ENCODE measurements at places on chromosomes 2 and 18.

GRCh38 chr2:163692081-163692480 lies 43.7 kb downstream of the FIGN start:
- DNase-seq = no peak

- DNase-seq = no peak
Measured at GRCh38 chr2:178450524-178450773, 526 bp downstream of the PRKRA start.

GRCh38 chr18:57793302-57793986 lies 9.7 kb downstream of the ATP8B1 start:
- no peak for DNase-seq

DNA sequence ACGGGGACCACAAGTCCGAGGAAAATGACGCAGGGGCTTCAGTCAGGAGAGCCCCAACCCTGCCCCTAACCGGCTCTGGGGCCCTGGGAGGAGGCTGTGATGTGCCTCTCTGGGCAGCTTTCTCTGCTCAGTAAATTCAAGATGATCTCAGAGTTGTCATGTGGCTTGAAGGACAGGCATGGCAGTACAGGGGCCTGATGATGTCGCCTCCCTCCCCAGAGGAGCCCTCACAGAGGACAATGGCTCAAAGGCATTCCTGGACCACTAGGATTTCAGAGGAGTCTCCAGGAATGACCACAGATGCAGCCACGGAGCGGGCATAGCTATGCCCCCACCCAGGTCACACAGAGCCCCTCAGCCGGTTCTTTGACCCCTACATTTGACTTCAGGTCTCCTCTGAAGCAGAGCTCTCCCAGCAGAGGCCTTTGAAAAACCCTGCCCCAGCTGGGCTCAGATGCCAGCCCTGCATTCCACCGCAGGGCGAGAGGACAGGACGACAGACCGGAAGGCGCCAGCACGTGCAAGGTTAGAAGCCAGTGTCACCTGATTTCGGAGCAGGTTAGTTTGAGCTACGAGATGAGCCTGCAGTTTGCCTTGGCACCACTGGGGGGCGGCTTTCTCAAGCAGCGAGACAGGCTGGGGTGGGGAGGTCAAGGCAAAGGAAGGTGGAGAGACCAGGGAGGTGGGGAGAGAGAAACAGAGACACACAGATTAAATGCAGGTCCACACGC lies 39.2 kb downstream of the BIN1 start:
- peak; percentile 51 for DNase-seq

DNA sequence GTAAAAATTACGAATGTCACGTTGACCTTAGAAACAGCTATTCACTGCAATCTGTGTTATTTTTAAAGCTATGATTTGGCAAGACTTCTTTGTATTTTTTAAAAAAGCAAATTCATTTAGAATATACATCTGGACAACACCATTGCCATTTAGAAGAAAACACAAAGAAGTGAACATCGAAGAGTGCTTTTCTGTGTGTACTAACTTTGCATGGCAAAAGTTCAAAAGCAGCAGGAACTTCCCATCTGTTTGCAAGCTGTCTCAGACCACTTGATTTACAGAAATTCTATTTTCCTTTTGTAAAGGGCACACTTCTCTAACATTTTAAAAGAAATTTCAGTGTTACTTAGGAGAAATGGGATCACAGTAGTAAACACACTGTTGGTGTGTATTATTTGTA lies 145.9 kb downstream of the CALCRL start:
- peak; percentile 32 for DNase-seq

- peak; percentile 56 for DNase-seq
Measured at GRCh38 chr2:224160917-224161316, 121.8 kb upstream of the SERPINE2 start.

DNA sequence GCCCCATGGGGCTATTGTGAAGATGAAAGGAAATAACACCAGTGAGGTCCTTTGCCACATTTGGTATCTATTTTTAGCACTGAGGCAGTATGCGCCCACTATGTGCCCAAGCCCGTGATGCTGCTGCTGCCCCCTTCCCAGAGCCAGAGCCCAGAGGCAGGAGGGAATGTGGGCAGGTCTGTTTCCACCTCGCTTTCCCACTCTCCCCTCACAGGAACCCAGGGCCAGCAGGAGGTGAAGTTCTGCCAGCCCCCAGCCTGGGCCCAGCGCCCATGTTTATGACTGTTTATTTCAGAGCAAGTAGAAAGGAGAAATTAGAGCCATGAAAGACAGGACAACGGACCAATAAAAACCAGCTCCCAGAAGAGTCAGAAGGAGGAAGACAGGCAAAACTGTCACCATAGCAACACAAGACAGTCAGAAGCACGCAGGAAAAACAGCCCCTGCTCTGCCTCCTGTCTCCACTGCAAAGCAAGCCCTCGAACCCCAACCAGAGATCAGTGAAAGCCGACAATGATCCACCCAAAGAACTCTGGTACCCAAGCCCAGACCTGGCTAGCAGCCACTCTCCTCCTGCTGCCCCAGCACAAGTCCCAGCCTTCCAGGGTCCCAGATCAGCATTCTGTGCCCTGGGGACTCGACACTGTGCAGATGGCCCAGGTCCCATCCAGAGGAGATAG lies 1.4 kb downstream of the CYRIA start:
- DNase-seq = peak; percentile 51

Measured in fibroblast of upper back skin (primary cell).